HFFc6 (cell line): ENCODE measurements at places on chromosomes 5 and 9. TPM values are rescaled to one million over a fixed set of nuclear protein-coding genes. Genes with fewer than 3 reads are reported as not detected.

The DRD1 gene
- not detected in 3 replicates for total RNA-seq

The GM2A gene
- total RNA-seq: 27.5 to 35.1 TPM (median 27.8 TPM) in 3 replicates

DNA sequence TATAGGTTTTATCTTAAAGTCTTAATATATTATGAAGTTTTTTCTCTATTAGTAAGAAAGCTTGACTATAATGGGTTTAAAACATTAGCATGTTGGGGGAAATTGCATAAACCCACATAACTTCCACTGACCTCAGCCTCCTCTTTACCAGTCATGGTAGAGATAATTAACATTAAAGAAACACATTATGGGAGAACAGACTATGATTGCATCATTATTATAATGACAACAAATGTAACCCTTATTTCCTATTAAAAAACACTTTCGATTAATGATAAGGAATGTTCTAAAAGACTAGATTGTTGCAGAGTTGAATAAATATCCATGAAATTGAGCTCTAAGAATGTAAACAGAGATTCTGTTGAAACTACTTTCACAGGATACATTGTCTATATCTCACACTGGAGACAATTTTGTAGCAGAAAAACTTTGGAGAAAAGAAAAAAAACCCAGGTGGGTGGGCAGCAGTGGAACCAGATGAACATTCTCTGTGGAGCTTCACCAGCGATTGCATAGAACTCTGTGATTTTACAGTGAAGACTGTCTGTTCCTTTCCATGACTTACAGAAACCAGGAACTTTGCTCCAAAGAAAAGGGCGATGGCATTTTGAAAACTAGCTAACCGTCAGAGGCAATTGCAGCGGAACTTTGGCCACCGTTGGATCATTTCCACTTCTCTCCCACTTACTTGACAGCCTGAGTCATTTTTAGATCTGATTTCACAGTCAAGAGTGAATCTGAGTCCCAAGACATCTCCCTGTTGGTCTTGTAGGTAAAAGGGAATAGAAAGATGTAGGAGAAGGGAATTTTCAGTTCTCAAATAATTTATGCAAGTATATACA is 21.0 kb upstream of the ERAP2 start:
- DNase-seq: no peak

- no peak for DNase-seq
These were observed 131.2 kb upstream of the LMX1B start for GRCh38 chr9:126482361-126483044.

- no peak for DNase-seq
These were observed 93.2 kb downstream of the FNBP1 start for GRCh38 chr9:129949821-129950220.

- DNase-seq: no peak
These were observed 39.2 kb downstream of the NSG2 start for GRCh38 chr5:174084691-174085154.

DNA sequence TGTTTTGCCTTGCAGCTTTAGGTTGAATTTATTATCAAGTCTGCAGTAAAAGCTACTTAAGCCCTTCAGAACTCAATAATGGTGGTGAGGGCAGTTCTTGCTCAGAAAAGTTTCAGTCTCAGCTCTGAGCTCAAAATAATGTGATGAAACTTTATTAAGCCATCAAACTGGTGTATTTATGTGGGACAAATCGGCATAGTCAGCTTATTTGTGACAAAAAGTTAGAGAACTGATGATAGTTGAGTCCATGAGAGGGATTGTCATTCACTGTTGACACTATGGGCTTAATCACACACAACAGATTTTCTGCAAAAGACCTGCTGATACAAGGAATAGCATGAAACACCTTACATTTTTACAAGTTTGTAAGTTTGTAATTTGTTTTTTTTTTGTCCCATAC is 9.4 kb downstream of the SRD5A1 start:
- DNase-seq: no peak

DNA sequence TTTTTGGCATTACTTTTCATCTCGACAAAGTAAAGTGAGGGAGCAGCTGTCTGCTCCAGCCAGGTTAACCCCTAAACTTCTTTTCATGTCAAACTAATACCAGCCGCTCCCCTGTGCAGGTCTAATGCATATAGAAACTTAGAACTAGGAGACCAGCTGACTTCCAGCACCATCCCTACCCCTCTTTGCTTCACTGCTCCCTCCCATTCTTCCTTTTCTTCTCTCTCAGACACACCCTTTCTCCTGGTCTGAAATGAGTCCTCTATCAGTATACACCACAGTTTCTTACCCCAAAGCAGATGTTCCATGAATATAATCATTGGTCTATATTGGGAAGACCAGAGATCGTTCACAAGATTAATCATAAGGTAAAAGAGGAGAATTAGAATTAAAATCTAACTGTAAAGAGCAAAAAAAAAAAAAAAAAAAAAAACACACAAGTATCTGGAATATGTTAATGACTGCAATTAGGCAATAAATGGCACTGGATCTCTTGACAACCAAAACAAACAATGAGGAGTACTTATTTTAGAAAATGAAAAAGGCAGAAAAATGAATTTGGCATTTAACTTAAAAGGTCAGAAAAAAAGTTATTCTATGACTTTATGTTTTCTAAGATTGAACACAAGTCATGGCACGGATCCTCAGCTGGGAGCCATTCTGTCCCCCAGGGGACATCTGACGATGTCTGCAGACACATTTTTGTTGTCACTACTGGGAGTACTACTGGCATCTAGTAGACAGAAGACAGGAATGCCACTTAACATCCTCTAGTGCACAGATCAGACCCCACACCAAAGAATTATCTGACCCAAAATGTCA is 209.8 kb downstream of the PJA2 start:
- DNase-seq: no peak

- DNase-seq: no peak
These were observed 303.0 kb upstream of the GRIA1 start for GRCh38 chr5:153187503-153187902.

- peak; percentile 70 for DNase-seq
These were observed 552.0 kb upstream of the KLF4 start for GRCh38 chr9:108041551-108041950.
